KBM-7 (cell line): ENCODE measurements at places on chromosomes 1 and 21.

DNA sequence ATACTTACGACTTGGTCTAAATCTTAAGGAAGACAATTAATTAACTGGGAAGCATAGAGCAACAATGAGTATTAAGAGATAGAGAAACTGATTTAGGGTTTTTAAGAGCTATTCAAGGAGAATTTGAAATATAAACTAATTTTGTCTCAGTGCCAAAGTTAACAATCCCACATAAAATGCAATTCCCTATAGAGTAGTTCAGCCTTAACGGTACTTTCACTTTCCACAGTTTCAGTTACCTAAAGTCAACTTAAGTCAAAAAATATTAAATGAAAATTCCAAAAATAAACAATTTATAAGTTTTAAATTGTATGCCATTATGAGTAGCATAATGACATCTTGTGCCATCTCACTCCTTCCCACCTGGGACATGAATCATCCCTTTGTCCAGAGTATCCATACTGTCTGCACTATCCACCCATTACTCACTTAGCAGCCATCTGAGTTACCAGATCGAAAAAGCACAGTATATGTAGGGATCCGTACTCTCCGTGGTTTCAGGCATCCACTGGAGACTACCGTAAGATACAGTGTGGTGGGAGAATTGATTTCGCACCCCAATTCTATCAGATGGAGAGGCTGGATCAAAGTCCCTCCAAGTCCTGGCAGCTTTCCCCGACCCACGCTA, 4.8 kb upstream of the SARS1 start:
- no peak for DNase-seq

- DNase-seq, result no peak
Measured at GRCh38 chr1:22045604-22046228, 6.8 kb upstream of the CDC42 start.

- no peak for DNase-seq
Measured at GRCh38 chr1:198969981-198970380, 331.1 kb downstream of the PTPRC start.

GRCh38 chr1:100051893-100052292, 80.8 kb downstream of the SASS6 start:
- no peak for DNase-seq

DNA sequence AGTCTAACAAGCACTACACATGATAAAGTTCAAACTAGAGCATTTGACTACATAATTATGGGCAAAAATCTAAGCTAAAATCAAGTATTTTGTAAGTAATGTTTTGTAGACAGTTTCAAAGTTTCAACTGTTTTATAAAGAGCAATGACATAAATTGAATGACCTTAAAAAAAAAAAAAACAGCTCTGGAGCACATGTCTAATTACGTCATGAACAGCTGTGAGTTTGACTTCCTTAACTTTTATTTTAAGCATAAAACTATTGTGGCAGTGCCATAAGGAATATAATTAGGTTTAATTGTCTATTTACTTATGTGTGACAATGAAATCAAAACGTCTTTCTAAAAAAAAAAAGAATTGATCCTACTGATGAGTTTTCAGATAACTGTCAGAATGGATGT, 272.5 kb upstream of the LRRC7 start:
- no peak for DNase-seq

GRCh38 chr1:239763850-239764249, 327.8 kb upstream of the FMN2 start:
- DNase-seq, result peak; percentile 70

GRCh38 chr1:66357478-66358197, 176.3 kb upstream of the SGIP1 start:
- no peak for DNase-seq

- DNase-seq, result no peak
Measured at GRCh38 chr1:64396817-64397216, 73.1 kb upstream of the CACHD1 start.

DNA sequence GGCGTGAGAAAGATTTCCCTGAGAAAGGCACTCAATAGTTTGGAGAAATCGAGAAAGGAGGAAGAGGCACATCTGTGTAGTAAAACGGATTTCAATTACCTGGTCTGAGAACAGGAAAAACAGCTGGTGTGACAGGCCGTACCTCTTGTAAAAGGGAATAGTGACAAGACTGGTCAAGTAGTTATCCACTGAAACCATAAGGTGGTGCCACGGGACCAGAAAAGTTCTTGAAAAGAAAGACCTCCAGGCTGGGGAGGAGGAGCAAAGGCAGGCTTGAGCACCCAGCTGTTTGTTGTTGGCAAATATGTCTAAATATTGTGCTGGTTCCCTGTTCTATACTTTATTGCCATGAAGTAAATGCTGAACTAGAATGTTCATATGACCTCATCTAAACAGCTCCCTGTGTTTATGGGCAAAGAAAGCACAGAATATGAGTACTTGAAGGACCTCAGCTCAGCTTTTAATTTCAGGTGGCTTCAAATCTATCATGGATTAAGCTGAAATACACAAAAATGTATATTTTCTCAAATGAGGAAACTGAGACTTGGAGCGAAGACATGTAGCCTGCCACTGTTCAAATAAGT, 4.0 kb downstream of the HAO2 start:
- peak; percentile 17 for DNase-seq
